Right forelimb (tissue), 1 donor: ENCODE measurements at places on chromosomes 3 and 15.

DNA sequence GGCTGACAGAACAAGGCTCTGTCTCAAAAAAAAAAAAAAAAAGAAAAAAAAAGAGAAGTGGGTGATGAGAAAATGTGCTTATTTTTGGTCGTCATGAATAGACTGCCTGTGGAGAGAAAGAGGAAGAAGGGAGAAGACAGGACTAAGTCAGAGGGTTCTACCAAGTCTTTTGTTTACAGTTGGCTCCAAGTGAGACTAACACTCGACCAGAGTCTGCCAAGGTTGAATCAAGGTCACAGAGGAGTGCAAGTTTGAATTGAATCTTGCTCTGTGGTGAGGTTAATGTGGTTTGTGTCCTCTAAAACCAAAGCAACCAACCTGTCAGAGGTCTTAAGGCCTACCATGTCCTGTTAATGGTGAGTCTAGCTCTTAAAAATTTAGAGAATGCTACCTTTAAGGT is 334.1 kb upstream of the GRM7 start:
- no peak for DNase-seq

GRCh38 chr15:39736412-39737195 is 46.0 kb downstream of the FSIP1 start:
- no peak for DNase-seq

GRCh38 chr3:183287301-183287971 is 34.4 kb downstream of the B3GNT5 start:
- DNase-seq, result no peak

DNA sequence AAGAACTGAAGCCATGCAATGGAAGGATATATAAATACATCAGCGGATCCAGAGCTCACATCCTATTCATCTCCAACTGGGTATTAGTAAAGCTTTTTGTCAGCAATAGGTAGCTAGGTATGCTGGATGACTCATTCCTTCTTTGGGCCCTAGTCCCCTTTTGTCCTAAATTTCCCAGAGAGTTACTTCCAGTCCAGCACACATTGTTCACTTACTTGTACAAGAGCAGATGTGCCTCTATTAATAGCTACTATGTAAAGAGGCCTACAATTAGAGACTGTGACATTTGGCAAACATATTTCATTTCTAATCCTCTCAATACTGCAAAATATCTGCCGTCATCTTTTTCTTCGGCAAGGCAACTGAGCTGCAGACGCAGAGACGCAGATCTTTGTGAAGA is 1.7 kb upstream of the SLC4A7 start:
- DNase-seq, result no peak

- peak; percentile 46 for DNase-seq
Observed at GRCh38 chr3:189630767-189631372, 319 bp upstream of the TP63 start.

GRCh38 chr3:171192176-171192854 is 165.8 kb upstream of the SLC2A2 start:
- DNase-seq, result no peak

DNA sequence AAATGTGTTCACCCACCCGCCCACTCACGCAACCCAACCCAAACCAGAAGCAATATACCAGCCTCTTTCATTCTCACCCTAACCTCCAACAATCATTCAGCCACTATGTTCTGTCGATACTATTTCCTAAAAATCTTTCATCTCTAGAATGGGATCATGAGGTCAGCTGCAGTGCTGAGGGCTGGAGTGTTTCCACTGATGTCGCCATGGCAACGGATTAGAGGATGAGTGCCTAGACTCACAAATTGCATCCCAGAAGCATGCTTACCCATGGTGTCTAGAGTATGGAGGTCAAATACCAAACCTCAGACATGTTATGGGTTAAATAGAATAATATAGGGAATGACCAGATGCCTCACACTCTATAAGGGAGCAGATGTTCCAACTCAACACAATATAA is 138.5 kb downstream of the GABRB3 start:
- no peak for DNase-seq

- no peak for DNase-seq
Observed at GRCh38 chr3:98199020-98199419, 32.5 kb downstream of the OR5H15 start.

DNA sequence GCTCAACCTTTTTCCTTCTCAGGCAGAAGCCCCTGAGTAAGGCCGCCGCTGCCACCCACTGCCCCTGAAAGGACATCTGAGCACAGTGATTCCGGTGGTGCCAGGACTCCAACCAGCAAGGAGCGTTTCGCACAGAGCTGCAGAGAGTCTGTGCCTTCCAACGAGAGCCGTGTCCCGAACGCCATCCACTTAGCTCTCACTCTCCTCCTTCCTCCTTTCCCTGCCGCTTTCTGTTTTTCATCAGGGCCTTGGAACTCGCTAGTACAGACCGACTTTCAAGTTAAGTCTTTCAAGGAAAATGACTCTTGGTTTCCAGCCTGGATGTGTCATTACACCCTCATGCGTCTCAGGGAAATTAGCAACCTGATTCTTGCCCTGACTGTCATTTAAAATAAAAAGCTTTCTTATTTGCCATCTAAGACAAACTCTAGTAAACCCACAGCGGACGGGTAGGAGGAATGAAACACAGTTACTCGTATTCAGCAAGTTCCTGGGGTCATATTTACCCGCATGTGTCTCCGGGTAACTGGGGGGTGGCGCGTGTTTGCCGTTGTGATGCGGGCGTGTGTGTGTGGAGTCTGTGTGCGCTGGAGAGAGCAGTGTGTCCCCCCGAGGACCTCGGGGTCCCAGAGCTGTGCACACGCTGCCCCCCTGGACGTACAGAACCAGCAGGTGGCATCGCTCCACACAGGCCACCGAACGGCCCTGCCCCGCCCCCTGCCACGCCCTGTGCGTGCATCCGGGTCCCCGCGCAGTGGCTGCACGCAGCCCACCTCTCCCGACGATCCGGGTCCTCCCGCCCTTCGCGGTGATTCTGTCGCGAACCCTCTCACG is 30.4 kb upstream of the ALDH1A3 start:
- peak; percentile 83 for DNase-seq

DNA sequence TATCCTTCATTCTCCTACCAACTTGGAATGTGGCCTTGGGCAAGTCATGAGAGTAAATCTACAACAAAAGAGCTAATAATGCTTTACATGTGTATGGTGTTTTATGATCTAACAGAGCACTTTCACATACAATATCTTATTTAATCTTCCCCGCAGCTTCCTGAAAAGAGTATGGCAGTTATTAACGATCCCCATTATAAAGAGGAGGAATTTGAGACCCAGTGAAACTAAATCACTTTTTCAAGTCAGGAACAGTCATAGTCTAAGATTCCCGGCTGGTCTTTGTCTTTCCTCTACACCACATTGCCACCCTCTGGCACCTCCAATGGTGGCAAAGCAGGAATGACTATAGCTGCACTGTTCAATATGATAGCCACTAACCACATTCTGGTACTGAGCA is 69.7 kb upstream of the CMSS1 start:
- DNase-seq, result no peak

DNA sequence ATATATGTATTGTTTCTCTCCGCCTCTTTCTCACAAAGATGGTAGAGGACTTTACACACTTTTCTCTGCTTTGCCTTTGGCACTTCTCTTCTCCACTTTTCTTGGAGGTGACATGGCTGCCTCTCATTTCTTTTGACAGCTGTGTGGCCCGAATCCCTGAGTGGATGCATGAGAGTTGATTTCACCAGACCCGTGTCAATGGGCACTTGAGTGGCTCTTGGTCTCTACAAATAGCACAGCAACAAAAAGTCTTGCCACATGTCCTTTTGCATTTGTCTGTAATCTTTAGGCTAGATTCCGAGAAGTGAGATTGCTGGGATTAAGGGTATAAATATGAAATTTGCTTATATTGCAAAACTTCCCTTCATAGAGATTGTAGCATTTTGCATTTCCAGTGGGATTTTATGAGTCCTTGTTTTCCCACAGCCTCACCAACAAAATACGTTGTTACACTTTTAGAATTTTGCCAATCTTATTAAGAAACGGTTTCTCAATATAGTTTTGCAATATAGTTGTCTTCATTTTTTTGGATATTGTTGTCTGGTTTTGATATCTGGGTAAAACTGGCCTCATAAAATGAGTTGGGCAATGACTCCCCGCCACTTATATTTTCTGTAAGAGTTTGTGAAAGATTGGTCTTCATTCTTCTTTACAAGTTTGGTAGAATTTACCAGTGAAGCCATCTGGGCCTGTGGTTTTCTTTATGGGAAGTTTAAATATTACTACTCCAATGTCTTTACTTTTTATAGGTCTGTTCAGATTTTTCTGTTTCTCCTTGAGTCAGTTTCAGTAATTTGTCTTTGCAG is 5.2 kb upstream of the TRPM1 start:
- DNase-seq, result no peak

- DNase-seq, result no peak
Observed at GRCh38 chr3:57852896-57853295, 96.8 kb downstream of the SLMAP start.

- DNase-seq, result no peak
Observed at GRCh38 chr3:10244009-10244408, 4.2 kb upstream of the TATDN2 start.

GRCh38 chr3:177482048-177482691 is 284.9 kb upstream of the TBL1XR1 start:
- no peak for DNase-seq

- no peak for DNase-seq
Observed at GRCh38 chr3:143910756-143911155, 60.9 kb upstream of the DIPK2A start.

DNA sequence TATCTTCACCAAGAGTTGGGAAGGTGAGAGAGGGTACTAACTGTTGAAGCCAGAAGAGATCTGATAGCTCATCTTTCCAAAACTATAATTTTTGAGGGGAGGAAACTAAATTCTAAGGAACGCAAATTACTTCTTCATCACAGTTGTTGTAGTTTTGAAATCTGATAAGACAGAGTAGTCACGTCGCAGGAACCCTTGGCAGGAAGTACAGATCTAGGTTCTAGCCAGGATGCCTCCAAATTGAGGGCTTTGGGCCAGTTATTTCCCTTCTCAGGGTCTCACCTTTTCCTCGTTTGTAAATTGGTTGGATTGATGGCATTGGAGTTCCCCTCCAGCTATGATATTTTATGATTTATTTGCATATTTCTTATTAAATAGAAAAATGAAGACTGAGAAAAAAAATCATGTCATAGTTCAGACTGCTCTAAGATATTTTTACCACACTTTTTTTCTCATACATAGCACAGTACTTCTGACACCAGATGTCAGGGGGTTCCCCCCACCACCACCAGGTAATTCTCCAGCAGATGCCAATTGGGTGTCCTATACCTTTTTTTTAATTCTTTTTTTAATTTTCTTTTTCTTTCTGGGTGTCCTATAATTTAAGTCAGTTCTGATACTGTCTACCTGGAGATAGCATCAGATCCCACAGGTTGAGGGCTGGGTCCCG is 32.3 kb upstream of the APH1B start:
- DNase-seq, result no peak

- no peak for DNase-seq
Observed at GRCh38 chr3:176633511-176633910, 563.8 kb downstream of the TBL1XR1 start.

DNA sequence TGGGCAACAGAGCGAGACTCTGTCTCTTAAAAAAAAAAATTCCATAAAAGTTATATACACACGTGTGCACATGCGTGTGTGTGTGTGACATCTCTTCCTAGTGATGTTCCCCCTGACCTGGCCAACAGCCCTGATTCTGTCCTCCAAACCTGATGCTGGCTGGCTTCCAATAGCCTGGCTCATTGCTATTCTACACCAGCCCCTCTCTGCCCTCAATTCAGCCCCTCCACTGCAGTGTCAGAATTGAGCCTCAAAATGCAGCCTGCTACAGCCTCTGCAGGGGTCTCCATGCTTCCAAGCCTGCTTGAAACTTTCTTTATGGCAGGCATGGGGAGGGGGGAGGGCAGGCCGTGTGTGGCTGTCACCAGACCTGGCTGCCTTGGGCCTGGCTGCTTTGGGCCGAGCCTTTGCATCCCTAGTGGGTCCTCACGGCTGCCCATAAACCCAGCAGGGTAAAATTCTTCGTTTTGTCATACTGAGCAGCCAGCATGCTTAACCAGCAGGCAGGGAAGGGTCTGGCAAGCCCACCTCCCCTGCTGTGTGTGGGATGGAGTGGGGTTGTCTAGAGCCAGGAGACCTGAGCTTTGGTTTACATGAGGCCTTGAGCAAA is 22.7 kb upstream of the DOCK3 start:
- DNase-seq, result no peak

GRCh38 chr3:127536830-127537812 is 53.4 kb downstream of the TPRA1 start:
- DNase-seq, result no peak

GRCh38 chr3:177822681-177823096 is 625.4 kb upstream of the TBL1XR1 start:
- DNase-seq, result no peak

DNA sequence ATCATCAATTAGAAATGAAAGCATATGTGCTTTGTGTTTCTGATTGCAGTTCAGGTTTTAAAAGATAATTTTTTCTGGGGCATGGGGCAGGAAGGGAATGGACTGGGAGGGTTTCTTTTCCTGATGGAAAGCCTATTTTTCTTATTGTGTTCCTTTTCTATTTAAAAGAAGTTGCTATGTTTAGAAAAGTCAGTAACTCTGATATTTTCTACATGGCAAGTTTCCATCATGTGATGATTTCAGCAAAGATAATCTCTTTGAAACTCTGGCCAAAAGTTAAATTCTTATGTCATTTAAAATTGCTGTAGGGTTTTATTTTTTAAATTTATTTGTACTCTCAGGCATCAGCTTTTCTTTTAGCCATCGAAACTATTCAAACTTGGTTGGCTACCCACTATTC is 601.2 kb downstream of the FOXP1 start:
- no peak for DNase-seq
